ENCODE measurements at places on chromosomes 3 and 15.
A peak's percentile ranks its signal among the peaks of the same experiment; 100 is the strongest.

GRCh38 chr3:4656626-4657328, 163.6 kb downstream of the ITPR1 start:
- no peak for DNase-seq

GRCh38 chr3:15929944-15930571, 132.3 kb upstream of the ANKRD28 start:
- DNase-seq = no peak

GRCh38 chr3:143590660-143591059, 257.6 kb downstream of the SLC9A9 start:
- no peak for DNase-seq

DNA sequence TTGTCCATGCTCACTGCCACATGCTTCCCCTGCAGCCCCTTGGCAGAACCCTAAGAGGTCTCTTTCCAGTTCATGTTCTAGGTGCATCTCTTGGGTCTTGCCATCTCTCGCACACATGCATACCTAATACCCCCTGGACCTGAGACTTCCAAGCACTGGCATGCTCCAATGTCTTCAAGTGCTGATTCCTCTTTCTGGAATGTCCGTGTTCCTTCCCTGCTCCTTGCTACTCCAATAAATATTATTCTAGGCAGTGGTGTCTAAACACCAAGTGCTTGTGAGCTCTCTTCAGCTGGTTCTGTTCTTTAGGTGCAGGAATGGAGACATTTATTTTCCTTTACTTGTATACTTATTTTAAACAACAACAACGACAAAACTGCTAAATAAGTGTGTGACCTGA, 370.1 kb downstream of the LPP start:
- DNase-seq = no peak

DNA sequence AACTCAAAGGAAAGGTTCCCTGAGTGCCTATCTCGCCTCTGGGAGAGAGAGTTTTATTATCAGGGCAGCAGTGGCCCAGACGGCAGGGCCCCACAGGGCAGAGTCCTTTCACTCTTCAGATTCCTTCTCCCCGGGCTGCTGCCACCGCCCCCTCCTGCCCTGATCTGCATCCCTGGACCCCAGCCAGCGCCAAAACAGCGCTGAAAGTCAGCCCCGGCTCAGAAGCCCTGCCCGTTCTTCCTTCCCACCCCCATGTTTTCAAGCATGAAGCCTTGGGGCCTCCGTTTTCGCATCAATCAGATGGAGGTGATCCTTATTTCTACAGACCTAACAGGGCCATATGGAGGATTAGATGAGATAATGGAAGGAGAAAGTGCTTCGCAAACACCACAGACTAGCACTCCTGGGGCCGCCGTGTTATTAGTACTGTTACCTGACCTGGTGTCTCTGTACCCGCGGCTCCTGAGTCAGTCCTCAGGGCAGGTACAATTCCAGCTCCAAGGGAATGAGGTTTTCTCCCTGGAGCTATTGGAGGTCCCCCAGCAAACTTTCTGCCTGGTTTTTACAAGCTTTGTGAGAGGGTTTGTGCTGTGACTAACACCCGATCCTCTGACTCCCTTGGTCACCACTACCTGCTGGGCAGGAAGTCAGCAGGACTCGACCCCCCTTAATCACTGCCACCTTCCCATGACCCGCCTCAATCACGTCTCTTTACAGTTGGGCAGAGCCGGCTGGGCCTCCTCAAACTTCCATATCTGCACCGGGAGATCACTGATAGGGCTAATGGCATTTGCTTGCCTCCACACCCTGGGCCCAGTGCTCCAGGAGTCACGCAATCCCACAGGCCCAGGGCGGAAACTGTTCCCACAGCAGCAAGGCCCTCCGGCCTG, 39.5 kb upstream of the TSEN2 start:
- no peak for DNase-seq

DNA sequence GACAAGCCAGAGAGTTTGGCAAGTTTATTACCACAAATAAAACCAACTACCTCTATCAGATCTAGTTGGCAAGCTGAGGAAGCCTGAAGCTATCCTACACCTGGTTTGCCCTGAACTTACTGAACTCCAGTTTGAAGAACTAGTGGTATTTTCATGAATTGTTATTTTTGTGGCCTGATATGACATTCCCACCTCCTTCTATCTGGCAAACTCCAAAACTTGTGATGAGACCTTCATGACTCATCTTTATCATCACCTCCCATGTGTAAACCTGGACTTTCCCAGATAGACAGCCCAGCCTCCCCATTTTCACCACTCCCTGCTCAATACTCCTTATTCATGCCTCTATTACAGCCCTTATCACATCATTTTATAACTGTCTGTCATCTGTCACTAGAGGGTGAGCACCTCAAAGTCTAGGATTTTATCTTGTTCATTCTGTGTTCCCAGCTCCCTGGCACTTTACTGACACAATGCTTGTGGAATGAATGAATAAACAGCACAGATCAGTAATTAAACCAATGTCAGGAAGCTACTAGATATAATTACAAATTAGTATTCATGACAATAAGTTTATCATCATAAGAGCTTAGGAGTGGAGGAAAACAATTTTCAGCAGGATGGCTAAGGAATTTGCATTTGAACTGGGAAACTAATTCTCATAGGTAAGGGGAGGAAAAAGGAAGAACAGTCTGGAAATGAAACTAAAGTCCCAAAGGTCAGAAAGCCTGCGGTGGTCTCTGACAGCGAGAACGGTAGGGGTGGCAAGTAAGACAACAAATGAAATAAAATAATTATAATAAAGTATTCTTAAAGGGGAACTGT, 13.2 kb upstream of the TRANK1 start:
- no peak for DNase-seq

DNA sequence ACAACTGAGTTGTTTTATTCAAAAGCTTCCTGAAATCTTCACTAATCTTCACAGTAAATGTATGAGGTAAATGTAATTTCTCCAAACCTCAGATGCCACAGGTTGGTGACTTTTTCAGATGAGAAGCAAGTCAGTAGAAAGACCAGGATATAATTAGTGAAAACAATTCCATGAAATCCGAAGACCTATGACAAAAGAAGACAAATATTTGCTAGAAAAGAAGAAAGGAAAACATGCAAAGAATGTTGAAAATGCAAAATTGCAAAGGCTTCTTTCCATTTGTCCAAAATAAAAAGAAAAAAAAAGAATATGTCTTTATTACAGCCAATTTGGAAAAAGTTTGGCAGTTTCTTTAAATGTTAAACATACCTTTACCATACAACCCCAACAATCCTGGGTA, 88.3 kb upstream of the MYRIP start:
- DNase-seq = no peak

GRCh38 chr15:74011610-74012009, 17.1 kb downstream of the PML start:
- no peak for DNase-seq

GRCh38 chr3:52381623-52382022, 63.3 kb downstream of the SEMA3G start:
- no peak for DNase-seq

DNA sequence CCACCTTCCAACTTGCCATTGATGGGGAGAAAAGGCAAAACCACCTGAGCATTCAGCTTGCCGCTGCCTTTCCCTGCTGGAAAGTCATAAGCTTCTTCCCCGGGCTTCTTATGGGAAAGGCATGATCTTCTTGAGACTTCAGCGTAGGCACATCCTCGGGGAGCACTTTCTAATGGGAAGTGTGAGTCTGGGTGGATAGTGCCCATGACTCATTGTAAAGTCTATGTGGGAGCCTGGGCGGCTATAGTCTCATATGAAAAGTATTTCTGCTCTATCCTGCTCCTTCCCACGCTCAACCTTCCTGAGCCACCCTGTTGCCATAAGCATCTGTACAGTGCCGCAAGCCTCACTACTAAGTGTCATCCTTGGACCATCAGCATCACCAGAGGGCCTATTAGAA, 309.9 kb upstream of the THBS1 start:
- DNase-seq = no peak

- peak; percentile 60 for DNase-seq
Observed at GRCh38 chr3:57169872-57170623, 4.9 kb upstream of the IL17RD start.

GRCh38 chr15:55037071-55037470, 159.7 kb downstream of the RSL24D1 start:
- DNase-seq = no peak

DNA sequence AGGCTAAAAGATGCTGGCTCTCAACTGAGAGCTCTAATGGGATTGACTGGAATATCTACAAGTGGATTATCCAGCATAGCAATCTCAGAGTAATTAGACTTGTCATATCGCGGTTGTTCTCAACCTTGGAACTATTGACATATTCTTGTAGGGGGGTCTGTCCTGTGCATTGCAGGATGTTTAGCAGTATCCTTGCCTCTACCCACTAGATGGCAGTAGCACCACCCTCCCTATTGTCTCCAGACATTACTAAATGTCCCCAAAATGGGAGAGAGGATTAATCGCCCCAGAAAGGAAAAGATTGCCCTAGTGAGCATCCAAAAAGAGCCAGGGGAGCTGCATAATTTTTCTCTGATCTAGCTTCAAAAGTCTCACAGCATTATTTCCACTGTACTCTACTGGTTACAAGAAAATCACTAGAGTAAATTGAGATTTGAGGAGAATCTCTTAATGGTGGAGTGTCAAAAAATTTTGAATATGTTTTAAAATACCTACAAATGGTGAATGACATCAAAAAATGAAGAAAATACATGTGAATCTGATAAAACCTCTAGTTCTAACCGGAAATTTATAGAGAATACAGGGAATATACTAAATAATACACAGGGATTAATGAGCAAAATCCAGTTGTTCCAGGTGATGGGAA, 388.2 kb upstream of the AGTR1 start:
- peak; percentile 22 for DNase-seq

- DNase-seq = no peak
Observed at GRCh38 chr3:60313951-60314461, 937.2 kb downstream of the FHIT start.

DNA sequence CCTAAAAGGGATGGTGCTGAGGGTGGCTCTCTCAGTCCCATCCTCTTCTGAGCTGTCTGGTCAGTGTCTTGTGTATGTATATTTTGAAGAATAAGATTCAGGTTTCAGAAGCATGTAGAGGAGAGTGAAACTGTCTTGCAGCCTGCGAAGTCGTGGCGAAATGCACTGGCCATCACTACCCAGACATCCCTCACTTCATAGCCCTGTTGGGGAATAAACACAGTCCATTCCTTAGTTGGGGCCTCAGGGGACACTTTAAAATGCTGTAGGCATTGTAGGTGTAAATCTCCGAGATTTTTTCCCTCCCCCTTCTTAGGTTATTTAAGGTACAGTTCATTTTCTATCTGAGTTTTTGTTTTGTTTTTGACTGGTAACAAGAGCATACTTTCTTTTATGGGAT, 93.8 kb downstream of the DNASE1L3 start:
- DNase-seq = no peak

DNA sequence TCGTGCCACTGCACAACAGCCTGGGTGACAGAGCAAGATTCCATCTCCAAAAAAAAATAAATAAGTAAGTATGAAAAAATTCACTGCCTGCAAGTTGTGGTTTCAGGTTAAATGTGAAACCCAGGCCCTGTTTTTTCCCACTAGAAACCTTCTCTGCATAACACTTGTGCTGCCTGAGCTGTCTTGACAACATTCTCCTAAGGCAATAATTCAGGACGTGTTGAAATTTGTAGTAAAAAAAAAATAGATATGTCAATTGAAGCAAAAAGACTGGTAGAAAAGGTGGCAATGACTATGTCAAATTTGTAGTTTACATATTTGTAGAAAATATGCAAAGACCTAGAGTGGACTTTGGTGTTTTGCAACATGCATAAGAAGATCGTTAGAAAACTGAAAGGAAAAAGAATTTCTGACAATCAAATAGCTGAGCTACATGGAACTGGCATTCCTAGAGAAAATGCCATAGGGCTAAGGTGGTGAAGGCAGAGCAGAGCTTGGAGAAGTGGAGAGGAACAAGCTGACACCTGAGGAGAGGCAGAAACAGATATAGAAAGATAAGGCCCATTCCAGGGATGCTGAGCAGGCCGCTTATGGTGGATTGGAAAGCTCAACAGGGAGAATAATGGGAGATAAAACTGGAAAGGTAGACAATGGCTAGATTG, 150.2 kb downstream of the PLCH1 start:
- DNase-seq = no peak

GRCh38 chr15:98970799-98971198, 36.8 kb downstream of the PGPEP1L start:
- DNase-seq = no peak

DNA sequence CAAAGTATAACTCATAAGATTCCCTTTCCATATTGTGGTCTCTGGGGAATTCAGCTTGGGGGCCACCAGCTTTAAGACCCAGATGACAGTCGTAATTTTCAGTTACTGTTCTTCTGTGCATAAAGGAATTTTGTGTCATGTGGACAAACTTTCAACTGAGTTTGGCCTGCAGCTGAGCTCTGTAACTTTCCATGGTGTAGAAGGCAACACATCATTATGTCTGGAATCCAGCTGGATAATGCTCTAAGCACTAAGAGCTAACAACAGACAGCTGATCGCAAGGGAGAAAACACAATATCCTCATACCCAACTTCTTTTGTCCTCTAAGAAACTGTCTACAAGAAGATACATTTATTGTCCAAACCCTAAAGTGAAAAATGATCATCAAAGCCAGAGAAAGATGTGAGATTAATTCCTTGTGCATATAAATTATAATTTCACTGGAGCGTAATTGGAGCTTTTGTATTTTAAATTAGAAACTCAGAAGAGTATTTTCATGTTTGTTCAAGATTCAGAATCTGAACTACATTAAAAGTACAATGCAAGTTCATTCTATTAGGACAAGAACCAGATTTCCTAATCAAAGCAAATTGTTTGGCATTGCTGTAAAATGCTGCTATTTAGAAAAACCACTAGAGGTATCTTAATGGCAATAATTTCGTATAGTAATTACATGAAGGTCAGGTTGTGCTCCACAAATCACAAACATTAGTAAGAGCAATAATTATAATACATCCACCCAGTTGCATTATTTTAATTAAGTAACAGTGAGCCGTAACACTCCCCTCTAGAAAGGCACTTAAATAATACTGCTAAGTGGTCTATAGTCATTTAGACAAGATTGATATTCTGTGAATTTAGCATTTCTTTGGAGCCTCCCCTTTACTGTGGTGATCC, 218.8 kb downstream of the ATP8B4 start:
- DNase-seq = no peak

DNA sequence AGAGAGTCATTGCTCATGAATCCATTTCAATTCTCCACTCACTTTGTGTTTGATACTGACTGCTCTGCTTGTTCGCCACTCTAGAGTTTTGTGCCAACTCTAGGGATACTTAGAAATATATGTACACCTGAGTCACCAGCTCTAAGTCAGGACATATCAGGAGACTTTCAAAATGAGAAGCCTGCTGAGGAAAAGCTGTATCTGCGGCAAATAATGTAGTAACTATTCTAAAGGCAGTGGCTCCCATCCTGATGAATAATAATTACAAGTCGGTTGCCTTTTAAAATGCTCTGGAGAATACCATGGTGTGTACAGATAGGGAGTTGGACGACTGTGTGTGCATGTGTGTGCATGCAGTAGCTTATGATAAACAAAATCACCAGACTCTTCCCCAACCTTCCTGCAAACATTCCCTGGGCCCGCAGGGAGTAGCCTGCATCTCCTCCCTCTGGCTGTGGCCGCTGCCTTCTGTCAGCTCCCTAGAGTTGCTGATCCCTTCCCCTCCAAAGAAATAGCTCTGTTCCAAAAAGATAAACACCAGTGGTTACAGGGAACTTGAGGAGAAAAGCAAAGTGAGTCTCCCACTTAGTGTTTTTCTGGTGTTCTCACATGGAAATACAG, 346.3 kb upstream of the UMPS start:
- DNase-seq = no peak
